Stimulated activated CD8-positive, alpha-beta memory T cell treated with anti-CD3 and anti-CD28 coated beads, Interleukin-2, amount 100 ng/mL, for 1 hour (primary cell): ENCODE measurements at places on chromosomes 7 and 10.

- no peak for DNase-seq
These were observed 80.7 kb downstream of the C7orf25 start for GRCh38 chr7:42831006-42831717.

DNA sequence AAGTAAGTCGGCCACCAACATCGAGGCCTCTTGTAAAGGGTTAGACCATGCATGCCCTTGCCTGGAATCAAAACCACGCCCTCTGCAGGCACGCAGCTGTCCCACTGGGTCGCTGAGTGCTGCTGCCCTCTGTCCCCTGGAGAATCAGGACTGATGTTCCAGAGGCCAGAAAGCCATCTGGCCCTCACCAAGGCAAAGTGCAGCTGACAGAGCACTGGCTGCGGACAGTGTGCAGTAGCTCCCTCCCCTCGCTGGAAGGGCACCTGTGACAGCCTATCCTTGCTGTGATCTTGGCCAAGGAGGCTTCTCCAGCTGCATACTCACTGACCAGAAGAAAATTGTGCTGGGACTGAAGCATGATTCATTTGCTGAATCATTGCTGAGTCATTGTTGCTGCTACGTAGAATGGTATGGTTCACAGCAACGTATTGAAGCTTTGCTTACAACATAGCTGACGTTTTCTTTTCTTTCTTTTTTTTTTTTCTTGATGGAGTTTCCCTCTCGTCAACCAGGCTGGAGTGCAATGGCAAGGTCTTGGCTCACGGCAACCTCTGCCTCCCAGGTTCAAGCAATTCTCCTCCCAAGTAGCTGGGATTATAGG is 30.4 kb downstream of the DDC start:
- DNase-seq = no peak

DNA sequence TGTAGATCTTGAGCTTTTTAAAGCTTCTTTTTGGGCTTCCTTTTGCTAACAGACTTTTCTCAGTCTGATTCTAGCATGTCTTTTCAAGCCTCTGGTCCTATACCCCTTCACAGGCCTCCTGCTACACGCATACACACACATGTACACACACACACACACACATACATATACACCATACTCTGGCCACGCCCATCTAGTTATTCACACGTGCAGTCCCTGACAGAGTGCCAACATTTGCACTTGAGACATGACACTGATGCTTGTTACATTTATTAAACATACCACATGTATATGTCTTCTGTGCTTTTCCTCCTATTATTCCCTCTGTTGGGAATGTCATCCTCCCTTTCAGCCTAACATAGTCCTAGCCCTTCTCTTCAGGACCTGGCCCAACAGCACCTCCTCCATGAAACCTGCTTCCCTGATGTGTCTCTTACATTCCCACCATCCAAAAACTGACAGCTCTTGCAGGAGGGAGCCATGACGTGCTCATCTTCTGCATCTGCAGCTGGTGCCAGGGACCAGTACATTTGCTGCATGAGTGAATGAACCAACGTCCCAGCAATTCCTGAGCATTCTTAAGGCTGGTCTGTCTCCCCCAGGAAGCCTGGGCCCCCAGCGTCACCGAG is 222.1 kb downstream of the ARHGAP12 start:
- no peak for DNase-seq

GRCh38 chr7:35975851-35976454 is 175.1 kb downstream of the SEPTIN7 start:
- peak; percentile 16 for DNase-seq

- DNase-seq = no peak
These were observed 92.7 kb downstream of the RNLS start for GRCh38 chr10:88490231-88490980.

DNA sequence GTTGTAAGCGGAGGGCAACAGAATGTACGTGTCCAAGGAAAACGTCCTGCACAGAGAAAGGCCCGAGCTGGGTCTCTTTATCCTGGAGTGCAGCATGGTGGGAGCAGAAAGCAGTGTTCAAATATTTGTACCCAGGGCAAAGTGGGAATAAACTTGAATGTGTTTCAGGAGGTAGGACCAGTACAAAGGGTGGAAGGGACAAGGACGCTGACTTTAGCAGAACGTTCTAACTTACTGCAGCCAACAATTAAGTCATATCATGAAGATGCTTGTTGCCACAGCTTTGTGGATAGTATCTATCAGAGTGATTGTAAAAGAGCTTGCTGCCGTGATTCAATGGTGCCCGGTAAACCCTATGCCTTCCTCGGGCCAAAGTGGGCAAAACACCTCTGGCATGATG is 30.5 kb upstream of the ZC3HAV1L start:
- no peak for DNase-seq

DNA sequence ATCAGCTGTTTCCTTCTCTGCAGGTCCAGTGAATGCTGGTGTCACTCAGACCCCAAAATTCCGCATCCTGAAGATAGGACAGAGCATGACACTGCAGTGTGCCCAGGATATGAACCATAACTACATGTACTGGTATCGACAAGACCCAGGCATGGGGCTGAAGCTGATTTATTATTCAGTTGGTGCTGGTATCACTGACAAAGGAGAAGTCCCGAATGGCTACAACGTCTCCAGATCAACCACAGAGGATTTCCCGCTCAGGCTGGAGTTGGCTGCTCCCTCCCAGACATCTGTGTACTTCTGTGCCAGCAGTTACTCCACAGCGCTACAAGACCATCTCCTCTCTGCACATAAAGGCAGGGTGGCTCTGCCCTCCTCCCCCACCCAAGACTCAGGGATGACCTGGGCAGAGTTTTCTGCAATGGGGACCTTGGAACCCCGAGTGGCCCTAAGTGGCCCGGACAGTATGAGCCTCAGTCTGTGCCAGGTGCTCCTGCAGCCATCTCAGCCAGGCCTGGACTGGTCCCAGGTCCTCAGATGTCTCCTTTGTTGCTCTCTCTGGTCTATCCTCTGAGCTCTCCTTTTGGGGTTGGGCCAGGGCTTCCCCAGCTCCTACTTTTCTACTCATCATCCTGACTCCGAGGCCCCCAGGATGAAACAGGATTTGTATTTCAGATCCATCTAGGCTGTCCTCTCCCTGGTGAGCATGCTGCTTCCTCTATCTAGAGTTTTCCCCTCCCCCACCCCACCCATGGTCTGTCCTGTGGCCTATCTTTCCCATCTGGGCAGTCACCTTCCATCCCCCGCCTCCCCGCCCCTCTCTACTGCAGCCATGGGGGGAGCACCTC is 212.1 kb upstream of the PRSS58 start:
- DNase-seq = no peak

- DNase-seq = no peak
These were observed 83.6 kb downstream of the RNF216 start for GRCh38 chr7:5697754-5698424.

DNA sequence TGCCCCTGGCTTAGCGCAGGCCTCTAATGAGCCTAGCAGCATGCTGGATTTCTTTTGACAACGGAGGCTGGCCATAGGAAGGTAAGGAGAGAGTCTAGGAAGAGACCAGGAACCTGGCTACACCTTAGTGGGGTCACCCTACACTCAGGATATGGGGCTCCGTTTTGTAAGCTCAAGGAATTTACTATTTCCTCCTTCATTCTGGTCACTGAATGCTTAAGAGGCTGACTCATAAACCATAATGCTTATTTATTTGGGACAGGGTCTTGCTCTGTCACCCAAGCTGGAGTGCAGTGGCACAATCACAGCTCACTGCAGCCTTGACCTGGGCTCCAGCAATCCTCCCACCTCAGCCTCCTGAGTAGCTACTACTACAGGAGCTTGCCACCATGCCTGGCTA is 38.4 kb downstream of the CARD11 start:
- no peak for DNase-seq

DNA sequence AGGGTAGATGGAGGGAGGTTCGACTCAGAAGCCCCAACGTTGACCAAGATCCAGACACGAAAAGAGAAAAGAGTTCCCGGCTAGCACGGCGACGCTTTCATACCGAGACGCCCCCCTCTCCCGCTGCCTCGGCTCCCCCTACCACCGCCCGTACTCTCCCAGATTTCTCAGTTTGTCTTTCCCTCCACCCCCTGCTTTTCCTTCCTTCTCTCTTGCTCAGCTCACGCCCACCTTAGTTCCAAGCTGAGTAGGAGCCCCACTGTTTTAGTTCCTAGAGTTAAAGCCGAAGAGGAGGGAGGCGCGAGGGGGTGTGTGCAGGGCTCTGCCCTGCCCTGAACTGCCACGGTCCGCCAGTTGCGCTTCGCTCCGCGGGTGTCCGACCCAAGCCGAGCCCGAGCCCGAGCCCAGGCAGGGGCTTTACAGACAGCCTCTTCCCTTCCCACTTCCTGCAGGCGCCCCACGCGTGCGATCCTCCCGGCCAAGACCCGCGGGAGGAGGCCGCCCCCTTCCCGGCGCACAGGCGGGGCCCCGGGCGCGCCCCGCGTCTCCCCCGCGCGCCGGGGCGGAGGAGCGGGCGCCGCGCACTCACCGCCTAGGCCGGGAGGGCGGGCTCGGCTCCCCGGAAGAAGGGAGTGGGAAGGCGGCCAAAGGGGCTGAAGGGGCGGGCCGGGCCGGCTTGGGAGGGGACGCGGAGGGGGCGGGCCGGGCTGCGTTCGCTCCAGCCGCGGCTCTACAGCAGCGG is at the start of gene EPHB6:
TSS of gene EPHB6 (plus strand) at position 705 of the 742 bp plus-strand sequence. CDS start 8,152 bp downstream, outside the sequence.
- no peak for DNase-seq

DNA sequence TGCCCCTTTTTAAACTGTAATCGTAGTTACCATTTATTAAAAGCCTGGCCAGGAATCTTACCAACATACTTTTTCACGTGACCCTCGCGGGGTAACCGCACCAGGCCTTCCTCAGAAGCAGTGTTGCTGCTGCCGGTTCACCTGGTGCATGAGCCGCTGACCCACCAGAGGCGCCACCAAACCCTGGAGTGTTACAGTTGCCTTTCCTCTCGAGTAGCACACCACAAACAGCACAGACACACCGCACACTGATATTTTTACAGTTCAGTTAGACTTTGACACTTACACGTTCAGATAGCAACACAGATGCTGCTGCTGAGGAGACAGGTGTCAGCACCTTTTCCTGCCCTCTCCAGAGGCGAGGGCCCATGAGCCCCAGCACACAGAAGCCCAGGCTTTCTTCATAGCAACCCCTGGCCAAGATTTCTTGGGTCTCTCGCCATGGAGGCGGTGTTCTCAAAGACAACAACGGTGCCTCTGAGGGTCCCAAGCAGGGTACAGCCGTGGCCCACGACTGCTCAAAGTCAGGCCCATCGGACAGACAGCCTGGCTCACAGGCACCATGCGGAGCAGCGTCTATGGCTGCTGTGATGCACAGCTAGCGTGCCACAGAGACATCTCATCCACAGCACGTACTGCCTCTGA is 123.1 kb downstream of the DIP2C start:
- DNase-seq = no peak

DNA sequence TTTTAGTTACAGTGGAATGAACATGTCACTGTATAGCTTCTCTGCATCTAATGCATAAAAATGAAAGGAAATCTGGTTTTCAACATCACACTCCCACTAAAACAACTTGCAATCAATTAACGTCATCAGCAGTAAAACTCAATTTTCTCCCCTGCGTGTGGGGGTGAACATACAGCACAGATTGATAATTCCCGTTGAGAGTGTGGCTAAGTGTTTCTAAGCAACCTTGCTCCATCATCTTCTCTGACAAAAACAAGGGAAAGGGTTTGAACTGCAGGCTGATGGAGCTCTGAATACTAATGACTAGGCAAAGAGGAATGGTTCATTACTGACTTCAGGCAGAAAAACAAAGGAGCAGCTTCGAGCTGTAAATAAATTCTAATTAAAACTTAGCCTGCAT is 238.3 kb downstream of the PARD3 start:
- no peak for DNase-seq

DNA sequence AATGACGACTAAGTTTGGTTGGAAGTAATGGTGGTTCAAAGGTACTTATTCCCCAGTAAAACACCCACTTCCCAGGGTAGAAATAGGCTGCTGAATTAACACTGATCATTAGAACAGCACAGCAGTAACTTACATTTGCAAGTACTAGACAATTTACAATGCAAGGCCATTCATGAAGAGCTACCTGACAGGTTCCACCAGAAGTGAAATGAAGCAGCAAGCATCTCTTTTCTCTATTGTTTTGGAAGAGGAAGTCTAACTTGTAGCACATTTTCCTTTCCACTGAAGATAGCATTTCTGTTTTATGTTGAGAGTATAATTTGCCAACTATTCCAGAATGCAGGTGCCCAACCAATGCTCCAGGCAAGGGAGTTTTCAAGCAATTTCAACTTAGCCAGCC is 145.9 kb downstream of the CREB5 start:
- DNase-seq = no peak

GRCh38 chr7:55538538-55538937 is 33.8 kb downstream of the VOPP1 start:
- DNase-seq = no peak

- no peak for DNase-seq
These were observed 82.3 kb downstream of the FAM13C start for GRCh38 chr10:59279991-59280505.

DNA sequence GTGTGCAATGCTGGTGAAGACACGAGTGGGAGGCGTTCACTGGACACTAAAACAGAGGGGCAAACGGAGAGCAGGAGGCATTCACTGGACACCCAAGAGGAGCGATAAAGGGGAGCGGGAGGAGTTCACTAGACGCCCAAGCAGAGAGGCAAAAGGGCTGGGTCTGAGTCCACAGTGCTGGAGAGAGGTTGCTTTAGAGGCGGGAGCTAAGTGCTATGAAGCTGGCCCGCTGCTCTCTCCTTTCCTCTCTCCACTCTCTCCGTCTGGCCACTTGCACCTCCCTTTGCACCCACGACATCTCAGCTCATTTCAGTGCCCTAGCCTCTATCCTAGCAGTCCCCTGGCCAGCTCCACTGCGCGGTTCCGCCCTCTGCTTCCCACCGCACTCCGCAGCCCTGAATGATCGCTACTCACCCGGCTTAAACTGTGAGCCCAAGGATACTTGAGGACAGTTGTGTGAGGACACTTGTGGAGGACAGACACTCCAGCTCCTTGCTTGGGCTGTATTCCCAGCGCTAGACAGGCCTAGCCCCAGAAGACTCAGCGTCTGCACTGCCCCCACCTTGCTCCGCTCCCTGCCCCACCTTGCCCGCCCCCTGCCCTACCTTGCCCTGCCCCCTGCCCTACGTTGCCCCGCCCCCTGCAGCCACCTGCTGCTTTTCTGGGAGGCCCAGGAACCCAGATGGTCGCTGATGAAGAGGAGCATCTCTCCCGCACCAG is 78.8 kb upstream of the CPXM2 start:
- DNase-seq = no peak

DNA sequence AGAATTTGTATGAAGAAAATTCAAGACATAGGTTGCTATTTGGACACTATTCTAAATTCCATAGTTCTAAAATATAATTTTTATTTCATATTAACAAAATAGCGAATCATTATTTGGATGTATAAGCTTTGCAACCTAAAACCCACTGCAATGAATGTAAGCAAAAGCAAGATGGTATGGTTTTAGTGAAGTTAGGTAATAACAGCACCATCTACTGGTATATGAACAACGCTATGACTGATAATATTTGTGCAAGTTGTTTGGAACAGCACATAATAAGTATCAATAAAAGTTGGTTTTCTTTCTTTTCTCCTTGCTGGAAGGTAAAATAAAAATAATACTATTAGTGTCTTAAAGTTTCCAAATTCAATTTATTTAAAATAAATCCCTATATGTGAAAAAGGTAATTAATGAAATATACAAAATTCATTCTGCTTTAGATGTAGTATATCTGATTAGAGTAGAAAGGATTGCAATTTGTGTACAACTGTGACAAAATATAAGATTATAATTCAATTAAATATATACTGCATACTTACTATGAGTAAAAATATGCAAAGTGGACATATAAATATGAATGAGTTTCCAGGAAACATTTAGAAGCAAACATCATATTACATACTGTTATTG is 79.0 kb upstream of the LSM8 start:
- no peak for DNase-seq
